ENCODE measurements at places on chromosomes 5 and 9.

- no peak for DNase-seq
Measured at GRCh38 chr5:177382423-177383029, 1.7 kb upstream of the SLC34A1 start.

DNA sequence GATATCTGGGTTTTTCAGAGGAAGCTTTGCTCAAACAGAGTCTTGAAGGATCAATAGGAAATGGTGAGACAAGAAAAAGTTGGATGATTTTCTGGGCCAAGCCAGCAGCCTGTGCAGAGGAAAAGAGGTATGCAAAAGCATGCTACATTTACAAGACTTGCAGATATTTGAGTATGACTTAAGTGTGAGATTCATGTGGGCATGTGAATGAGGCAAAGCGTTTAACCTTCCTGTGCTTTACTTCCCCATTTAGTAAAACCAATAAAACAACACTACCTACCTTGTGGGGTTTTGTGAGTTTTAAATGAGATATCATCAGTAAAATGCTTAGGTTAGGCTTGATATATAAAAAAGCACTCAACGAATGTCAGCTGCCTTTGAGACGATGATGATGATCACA lies 58.1 kb downstream of the PIP5K1B start:
- no peak for DNase-seq

- DNase-seq = no peak
Measured at GRCh38 chr9:127050152-127050551, 72.3 kb downstream of the ANGPTL2 start.

DNA sequence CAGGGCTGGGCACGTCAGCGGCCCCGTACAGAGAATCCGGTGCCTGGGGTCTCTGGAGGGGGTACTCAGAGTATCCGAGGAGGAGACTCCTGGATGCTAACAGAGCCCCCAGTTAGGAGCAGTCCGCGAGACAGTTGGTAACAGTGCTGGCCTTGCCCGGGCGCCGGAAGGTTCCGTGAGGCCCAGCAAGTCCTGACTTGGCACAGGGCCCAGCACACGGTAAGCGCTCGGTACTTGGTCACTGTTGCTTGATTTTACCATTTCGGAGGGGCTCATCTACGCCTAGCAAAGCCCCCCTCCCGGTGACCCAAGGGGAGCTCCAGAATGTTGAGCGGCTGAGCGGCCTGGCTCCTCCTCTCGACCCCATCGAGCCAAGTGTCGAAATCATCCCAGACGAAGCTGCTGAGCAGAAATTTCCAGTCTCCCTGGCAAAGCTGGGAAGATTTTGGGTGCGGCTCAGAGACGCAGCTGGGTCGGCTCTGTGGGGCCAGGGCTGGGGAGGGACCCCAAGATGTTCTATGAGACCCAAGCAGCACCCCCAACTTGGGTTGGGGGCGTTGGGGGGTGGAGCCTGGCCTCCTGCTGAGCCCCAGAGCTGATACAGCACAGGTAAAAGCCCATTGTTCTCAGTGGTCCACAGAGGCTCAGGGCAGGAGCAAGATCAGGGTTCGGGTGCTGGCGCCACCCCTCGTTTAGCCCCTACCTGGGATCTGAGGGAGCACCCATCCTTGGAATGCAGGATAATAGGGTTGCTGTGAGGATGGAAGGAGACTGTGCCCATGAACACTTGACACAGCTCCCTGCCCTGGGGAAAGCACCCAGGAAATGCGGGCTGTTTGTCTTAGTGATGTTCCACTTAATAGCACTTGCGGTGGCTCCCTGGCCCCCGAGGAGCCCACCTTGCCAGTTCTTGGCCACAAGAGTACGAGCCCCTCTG lies 137.2 kb downstream of the C9orf50 start:
- peak; percentile 83 for DNase-seq

DNA sequence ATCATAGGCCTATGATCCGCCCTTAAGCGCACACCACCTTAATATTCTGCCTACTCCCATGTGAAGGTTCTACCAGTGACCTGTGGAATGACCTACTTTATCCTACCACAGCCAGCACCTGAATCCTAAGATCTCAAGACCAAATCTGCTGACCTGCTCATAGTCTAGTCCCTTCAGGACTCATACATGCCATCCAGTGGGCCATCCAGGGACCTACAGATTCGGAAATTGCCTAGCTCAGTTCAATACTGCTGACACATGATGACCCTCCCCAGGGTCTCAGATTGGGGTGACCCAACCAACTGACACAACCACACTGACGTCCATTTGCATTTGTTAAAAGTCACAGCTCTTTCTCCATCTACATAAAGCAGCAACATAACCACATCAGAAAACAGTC lies 443.8 kb upstream of the ST8SIA4 start:
- no peak for DNase-seq

DNA sequence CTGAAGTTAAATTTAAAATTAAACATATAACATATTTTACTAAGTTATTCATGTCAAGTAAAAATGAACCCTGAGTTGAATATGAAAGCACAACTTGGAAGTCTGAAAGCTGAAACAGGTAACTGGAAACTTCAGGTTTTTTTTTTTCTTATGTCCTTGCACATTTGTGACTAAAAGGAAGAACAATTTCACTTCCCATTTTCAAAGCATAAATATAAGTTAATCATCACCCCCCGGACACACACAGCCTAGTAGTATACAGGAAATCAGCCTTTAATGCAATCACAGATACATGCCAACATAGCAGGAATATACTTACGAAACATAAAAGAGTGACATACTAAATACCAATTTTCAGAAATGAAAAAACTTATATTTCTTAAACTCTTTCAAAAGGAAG lies 225.9 kb downstream of the RFX3 start:
- no peak for DNase-seq

DNA sequence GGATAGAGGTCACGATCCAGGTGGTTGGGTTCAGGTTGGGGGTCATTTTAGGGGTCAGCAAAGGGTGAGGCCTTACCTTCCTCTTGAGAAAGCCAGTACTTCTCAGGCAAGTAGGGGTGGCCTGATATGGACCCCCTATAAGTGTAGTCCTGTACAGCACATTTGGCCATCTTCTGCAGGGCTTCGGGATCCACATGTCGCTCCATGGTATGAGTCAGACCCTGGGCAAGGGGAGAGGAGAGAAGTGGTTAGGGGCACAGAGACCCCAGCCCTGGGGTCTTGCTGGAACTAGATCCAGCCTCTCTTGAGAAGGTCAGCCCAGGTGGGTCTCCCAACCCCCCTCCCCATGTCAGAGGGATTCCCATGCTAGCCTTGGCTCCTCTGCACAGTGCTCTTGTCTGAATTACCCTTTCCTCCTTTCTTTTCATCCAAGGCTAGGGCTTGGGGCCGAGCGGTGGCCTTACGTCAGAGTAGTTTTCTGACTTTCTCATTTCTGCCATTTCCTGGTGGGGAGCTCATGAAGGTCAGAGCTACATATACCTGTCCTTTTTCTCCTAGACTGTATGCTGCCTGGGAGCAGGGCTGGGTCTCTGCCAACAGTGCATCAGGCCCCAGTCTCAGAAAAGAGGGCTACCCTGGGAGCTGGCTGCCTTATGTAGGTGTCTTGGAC lies 9.0 kb upstream of the MYORG start:
- DNase-seq = no peak

DNA sequence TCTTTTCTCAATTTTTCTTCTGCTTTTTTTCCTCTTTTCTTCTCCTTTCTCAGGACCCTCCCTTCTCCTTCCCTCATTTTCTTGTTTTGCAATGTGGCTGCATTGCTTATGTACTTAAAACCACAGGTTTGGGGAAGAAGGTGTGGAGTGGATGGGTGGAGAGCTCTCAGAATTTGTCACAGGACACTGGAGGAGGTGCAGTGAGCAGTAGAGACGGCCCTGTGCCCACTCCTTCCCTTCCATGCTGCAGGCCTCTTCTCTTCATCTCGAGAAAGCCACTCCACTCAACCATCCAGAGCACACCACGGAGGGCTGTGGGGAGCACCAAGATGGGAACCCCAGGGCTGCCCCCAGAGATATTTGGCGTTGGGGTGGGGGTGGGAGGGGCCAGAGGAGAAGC lies 92.3 kb downstream of the FSTL4 start:
- no peak for DNase-seq

DNA sequence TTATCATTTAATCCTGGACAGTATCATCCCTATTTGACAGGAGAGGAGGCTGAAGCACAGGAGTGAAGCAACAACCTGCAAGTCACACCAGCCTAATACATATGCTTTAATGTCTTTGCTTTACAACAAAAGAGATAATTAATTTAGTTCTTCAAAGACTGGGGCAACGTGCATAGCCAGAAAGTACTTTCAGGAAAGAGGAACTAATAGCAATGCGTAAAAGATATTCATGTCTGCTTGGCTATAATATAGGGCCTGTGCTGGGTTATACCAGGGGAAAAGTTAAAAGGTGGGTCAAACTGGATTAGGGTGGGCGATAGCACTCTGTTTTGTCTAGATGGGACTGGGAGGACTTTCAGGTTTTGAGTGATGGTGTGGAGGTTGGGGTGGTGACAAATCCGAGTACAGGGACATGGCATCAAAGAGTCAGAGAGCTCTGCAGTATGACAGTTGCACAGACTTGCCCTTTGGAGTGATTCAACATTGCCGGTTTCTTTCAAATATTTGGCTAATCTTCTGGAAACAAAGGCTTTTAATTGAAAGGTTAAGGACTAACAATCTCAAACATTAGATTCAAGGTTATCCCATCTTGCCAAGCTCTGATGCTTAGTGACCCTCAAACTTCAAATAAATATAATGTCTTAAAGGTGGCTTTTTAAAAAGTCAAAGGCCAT lies 11.9 kb downstream of the DAB2 start:
- no peak for DNase-seq

DNA sequence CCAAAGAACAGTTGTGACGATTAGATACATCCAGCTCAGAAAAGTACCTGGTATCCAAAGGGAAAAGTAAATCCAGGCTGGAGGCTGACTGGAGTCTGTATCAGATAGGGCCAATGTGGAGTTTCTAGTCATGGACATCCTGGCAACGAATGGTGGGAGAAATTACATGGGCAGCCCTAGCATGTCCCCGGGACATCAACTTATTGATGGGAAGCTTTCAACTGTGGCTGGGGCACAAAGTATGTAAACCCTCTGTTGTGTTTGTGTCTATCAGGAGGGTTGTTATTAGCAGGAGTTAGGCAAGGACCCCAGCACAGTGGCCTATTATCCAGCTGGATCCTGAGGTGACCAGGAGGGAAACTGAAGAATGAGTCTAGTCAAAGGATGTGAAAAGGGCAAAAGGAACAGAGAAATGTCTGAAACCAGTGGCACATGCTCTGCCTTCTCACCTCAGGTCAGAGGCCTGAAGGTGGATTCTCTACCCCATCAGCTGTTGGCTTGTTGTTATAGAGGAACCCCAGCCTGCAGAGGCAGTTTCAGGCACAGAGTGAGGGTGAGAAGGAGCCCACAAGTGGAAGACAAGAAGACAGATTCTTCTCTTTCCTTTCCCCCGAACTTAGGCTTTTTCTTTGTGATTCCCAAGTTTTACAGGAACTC lies 19.9 kb downstream of the IFNW1 start:
- no peak for DNase-seq

All from fibroblast of skin of left quadriceps (primary cell).